ENCODE measurements at places on chromosomes 3 and 15.

- DNase-seq: no peak
Observed at GRCh38 chr3:188656196-188656982, 502.4 kb downstream of the LPP start.

DNA sequence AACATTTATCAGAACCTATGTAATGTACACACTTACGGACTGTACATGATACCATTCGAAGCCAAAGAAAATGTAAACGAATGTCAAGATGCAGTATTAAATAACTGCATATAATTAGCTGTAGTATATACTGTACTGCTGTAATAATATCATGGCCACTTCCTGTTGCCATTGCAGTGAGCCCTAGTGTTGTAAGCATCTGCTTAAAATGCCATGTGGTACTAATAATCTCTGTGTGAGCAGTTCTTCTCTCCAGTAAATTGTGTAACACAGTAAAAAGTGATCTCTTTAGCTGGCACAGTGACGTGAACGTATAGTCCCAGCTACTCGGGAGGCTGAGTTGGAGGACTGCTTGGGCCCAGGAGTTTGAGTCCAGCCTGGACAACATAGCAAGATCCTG lies 8.6 kb downstream of the SPG11 start:
- no peak for DNase-seq

GRCh38 chr3:184355261-184356040 lies 6.0 kb downstream of the CLCN2 start:
- DNase-seq: peak; percentile 34

- DNase-seq: no peak
Observed at GRCh38 chr3:10771486-10772270, 44.4 kb upstream of the SLC6A11 start.

DNA sequence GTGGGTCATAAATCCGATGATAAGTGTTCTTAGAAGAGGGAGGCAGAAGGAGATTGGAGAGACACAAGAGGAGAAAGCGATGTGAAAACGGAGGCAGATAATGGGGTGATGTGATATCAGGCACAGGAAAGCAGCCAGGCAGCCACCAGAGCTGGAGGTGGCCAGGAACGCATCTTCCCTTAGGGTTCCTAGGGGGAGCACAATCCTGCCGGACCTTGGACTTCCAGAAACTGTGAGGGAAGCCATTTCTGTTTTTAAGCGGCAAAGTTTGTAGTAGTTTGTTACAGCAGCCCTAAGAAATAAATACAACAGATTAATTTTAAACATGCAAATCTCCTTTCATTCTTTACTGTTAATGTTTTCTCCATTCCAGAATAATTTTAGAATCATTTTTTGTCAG lies 259.9 kb upstream of the TMC3 start:
- DNase-seq: no peak

DNA sequence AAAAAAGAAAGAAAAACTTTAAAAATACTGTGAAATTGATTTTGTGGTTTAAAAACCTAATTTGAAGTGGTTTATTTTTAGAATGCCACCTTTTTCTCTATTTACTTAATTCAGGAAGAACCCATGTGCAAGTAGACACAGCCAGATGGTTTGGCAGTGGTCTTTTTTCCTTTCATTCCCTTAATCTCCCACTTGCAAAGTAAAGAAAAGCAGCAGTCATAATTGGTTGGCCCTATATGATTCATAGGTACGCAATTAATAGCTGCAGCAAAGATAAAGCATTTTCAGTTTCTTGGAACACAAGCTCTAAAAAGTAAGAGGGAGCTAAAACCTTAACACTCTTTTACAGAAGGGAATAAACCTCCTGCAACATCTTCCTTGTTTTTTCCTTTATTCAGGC lies 115.3 kb downstream of the MECOM start:
- no peak for DNase-seq

DNA sequence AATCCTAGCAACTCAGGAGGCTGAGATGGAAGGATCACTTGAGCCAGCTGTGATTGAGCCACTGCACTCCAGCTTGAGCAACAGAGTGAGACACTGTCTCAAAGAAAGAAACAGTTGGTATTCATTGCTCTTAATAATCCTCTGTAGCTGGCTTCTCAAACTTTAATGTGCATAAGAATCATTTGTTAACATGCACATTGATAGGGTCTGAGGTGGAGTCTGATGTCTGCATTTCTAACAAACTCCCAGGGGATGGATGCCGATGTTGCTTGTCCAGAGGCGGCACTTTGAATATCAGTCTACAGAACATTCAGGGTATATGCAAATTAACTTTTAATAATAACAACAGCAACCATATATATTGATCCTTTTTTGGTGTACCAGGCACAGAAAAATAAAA lies 39.9 kb downstream of the NKIRAS1 start:
- no peak for DNase-seq

DNA sequence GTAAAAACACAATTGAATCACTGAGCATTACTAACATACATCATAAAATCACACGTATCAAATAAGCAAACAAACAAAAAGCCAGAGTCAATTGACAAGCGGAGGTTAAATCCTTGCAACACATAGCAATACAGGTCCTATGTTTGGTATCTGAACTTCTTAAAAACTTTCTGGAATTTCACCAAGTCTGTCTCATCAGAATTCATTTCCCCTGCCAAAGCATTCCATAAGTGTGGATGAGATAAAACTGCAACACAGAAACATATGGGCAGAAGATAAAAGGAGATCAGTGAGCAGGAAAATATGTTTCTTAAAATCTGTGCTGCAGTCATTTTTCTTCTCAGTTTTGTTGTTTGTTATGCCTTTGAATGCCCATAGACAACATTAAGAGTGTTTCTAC lies 1155.5 kb downstream of the TBL1XR1 start:
- no peak for DNase-seq

- DNase-seq: no peak
Observed at GRCh38 chr15:74725845-74726773, 781 bp upstream of the CYP1A1 start.

DNA sequence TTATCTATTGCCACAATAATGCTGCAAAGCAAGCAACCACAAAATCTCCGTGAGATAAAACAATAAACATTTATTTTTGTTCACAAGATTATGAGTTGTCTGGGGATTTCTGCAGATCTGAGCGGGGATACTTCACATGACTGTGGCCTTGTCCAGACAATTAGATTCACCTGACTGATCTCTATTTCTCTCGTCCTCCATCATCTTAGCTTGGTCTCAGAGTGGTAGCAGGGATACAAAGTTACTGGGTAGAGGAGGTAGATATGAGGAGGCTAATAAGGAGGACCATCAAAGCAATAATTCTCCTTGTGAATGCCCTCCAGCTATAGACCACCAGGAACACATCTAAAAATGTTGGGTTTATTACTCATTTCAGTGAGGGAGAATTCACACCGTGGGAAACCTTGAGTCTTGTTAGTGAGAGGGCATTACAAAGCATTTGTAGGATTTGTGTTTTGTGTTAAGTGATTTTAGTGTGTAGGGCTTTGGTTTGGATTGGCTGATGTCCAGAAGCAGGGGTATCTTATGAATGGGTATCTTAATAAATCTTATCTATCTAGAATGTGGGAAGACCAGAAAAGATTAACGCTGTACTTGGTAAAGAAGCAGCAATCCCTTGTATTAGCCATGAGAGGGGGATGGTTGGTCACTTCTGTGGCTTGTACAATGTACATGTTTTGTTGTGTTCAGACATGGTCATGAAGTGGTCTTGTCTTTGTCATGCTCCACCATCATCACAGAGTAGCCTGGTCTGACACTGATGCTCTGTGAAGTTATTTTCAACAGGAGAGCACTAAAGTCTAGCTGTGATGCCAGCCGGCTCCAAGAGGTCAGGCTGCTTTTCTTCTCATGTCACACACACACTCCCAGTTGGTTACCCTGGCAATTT lies 287.6 kb upstream of the STT3B start:
- DNase-seq: no peak

DNA sequence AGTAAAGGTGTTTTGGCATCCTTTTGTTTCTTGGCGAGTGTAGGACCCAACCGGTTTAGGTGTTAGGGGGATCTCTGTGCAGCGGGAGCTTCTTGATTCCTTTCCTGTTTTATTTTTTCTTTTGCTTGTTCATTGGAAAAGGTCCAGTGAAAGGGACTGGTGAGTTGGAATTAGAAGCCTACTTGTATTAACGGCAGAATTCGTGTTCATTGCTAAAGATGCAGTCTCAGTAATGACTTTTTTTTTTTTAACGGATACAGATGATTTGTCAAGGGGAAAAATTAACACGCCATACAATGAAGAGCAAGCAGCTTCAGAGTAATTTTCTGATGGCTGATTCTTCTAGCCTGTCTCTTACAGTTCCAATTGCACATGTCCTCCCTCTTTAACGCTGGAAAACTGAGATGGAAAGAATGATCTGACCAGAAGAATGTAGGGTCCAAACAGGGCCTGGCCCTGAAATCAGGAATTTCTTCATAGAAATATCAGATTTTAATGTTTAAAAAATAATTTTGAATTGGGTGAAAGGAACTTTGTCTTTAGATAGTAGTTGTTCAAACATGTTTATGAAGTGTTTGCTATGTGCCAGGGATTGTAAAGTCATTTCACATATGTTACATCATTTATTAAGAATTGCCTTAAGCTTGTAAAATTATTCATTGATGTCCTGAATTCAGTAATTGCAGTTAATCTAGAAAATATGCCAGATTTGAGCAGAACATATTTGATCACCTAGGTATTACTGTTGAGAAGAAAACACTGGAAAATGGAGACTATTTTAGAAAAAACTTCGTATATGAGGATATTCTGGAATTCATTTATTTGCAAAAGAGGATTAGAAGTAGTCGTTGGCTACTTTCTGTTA lies 1.4 kb downstream of the MAPK6 start:
- no peak for DNase-seq

- DNase-seq: no peak
Observed at GRCh38 chr3:49666592-49666991, 7.6 kb upstream of the APEH start.

GRCh38 chr15:66795851-66796250 lies 93.8 kb downstream of the SMAD6 start:
- no peak for DNase-seq

GRCh38 chr3:94520364-94520763 lies 457.5 kb downstream of the NSUN3 start:
- no peak for DNase-seq

GRCh38 chr3:128491941-128492670 lies 895 bp downstream of the GATA2 start:
- peak; percentile 53 for DNase-seq

DNA sequence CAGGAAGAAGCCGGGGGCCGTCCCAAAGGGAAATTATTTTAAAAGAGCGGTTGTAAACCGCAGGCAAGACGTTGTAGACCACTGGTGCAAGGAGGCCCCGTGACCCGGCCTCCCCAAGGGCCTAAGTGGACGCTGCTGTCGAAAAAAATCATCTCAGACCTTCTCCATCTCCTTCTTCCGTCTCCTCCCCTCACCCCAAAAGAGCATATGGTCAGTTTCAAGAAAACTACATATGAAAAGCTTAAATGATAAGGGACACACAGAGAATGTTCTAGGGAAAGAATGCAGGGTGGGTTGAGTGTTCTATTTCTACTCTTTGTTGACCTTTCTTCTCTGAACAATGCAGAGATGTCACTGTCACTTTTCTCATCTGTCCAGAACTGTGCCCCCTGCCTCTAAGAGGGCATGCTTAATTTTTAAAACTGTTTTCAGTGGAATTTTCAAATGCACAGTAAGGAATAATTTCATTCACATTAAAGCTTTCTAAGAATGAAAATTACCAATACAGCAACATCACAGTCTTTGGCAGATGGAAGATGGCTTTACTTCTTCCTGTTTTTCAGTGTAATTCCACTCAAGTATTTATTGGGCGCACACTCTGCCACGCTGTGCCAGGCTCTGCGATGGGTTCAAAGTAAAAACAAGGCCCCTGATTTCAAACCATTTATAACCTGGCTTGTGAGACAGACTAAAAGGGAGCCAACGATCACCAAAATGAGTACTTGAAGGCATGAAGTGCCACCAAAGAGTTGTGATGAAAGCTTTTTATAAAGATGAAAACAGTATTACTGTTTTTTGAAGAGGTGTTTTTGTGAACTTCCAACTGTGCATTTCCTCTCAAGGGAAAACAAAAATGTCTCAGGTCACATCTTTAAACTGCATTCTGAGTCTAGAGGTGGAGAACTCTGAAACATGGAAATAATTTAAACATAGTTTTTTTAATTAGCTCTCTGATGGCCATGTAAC lies 891 bp upstream of the TOP2B start:
- DNase-seq: no peak

DNA sequence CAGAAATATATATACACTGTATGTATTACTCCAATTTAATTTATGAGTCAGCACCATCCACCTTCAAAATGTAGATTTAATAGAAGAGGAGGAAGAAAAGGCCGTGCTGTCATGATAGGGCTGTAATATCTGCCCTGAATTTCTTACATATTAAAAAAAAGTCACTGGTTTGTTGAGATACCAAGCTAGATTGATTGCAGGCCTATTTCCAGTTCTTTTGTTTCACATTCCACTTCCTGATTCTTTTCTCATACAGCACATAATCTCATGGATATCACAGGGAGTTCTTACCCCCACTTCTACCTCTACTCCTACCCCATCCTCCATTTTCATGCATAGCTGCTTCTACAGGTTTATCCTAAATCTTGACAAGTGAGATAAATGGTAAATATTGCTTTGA lies 290.3 kb downstream of the ZBTB20 start:
- DNase-seq: no peak

- no peak for DNase-seq
Observed at GRCh38 chr15:80068578-80068977, 9.1 kb downstream of the ZFAND6 start.

DNA sequence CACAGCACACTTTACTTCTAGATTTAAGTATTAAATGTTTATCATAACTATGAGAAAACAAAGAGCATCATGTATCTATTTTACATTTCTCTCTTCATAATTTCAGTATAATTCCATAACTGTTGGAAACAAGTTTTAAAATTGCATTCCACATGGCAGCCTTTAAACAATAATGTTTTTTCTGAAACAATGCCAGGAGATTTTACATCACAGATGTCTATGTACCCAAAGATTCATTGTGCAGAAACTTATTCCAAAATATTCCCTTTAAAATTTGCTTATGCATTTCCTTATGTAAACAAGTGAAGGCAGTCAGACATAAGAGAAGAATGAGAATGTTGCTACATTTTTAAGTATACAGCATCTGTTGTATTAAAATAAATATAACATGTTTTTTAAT lies 324.9 kb upstream of the COL8A1 start:
- no peak for DNase-seq

- no peak for DNase-seq
Observed at GRCh38 chr3:197890693-197891092, 59.3 kb upstream of the RPL35A start.

GRCh38 chr3:180253283-180253682 lies 216.5 kb upstream of the PEX5L start:
- no peak for DNase-seq

All from RWPE2 (cell line).